ENCODE measurements at places on chromosomes 7 and 10.

DNA sequence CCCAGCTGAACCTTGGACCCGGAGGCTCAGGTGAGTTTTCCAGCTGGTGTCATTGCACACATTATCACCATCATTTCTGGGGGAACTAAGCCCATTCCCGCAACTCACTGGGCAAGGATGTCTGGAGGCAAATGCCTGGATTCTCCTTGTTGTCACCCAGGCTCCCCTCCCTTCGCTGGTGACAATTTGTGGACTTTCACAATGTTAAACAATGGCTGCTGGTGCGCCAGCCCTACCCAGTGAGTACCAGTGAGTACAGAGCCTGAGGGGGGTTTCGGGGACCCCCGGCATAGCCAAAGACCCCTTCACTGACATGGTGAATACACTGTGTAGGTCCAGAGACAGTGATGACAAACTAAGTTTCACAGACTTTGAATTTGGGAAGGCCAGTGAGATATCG is 189.2 kb downstream of the ADARB2 start:
- no peak for DNase-seq

DNA sequence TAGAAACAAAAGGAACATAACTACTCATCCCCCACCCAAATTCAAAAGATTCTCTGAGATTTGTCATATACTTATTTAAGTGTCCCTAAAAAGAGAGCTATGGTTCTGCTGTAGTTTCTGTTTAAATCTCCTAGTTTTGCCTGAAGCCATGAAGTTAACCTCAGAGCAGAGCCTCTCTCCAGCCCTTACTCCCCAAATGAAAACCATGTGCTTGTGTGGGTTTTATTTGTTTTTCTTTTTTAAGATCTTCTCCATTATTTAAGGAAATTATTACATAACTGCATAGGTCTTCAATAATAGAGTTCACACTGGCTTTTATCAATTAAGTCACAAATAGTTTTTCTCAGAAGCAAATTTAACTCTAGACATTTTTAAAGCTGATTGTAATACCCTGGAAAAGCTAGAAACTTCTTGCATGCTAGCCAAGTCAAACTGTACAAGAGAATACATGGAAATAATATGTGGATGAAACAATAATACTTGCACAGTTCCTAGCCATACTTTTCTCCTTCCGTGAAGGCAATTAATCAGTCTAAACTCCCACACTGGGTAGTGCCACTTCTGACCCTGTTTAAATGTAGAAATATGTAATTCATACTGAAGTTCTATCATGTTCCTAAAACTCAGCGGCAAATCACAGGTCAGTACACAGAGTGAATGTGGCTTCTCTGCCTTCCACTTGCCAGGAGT is 579.7 kb downstream of the SUGCT start:
- DNase-seq, result no peak

- peak; percentile 75 for DNase-seq
Observed at GRCh38 chr7:128135515-128136214, 104.4 kb upstream of the LRRC4 start.

GRCh38 chr7:67918158-67918557 is 921.5 kb downstream of the TYW1 start:
- no peak for DNase-seq

DNA sequence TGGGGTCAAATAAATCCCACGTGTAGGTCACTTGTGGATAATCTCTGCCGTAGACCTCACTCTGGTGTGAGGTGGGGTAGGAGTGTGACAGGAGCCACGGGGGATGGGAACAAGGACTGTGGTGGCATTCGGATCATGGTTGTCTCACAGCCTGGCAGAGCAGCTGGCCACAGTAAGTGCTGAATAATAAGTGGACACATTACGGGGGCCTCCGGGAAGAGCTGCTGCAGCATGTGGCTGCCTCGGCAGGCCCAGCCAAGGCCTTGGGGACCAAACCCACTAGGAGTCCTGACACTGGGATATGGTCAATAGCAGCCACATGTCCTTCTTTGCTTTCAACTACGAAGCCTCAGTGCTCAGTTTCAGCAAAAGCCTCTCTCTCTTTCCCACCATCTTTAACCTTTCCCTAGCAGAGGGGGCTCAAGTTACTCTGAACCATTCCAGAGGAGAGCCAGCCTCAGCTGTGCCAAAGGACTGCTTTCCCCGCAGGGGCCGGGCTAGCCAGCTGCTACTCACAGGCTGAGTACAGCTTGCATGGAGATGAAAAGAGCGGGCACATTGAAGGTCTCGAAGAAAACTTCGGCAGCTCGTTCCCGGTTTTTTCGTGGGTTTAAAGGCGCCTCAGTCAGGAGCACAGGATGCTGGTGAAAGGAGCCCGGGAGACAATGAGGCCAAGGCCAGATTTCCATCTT is 17.3 kb downstream of the ACTR1A start:
- DNase-seq, result no peak

DNA sequence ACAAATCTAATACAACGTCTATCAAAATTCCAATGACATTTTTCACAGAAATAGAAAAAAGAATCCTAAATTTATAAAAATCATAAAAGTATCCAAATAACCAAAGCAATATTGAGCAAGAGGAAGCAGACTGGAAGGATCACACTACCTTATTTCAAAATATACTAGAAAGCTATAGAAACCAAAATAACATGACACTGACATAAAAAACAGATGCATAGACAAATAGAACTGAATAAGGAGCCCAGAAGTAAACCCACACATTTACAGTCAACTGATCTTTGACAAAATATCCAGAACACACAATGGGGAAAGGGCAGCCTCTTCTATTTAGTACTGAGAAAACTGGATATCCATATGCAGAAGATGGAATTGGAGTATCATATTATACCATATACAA is 217.5 kb downstream of the MACC1 start:
- DNase-seq, result no peak

DNA sequence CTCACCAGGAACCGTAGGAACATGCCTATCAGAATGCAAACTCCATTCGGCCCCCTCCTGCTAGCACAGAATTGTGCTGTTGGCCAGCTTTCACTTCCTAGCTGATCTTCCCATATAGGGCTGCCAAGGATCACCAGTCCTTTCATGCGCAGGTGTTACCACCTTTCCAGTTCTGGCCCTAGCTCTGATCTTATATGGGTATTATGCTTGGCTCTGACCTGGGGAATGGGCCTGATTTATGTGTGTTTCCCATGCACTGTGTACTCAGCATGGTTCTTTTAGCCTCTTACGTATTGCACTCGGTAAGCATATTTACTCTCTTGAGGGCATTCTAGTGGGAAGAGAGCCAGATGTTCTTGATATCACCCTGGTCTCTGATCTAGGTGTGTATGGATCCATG is 11.1 kb downstream of the SLC35G1 start:
- DNase-seq, result no peak

GRCh38 chr7:13476881-13477444 is 512.5 kb downstream of the ETV1 start:
- no peak for DNase-seq

DNA sequence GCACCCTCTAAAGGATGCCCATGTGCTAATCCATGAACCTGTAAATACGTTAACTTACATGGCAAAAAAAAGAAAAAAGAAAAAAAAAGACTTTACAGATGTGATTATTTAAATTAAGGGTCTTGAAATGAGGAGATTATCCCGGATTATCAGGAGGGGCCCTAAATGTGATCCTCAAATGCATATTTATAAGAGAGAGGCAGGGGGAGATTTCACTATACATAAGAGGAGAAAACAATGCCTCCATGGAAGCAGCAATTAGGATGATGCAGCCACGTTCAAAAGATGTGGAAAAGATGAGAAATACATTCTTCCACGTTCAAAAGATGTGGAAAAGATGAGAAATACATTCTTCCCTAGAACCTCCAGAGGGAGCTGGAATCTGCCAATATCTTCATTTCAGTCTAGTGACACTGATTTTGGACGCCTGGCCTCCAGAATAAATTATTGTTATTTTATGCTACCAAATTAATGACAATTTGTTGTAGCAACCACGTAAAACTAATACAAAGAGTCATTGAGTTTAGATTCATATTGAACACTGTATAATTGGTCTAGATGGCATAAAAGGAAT is 328.4 kb upstream of the GNAI1 start:
- no peak for DNase-seq

GRCh38 chr7:75054744-75055143 is 18.9 kb downstream of the RCC1L start:
- no peak for DNase-seq

DNA sequence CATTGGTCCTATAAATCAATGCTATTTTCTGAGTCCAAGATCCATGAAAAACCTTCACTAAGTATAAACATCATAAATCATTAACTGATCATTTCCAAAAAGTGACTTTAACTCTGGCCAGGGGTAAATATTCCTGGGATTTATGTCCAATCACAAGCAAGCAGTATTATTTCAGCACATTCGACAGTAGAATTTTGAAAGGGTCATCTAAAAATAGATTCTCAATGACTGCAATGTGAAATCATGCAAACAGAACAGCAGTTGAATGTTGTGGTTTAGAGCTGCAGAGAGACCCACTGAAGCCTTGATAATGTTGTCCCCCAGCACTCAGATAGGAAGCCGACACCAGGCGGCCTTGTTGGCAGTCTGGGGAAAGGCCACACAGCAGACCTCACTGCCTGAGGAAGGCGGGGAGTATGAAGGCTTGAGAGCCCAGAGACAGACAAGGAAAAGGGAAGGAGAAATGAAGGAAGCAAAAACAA is 38.1 kb downstream of the FAM107B start:
- DNase-seq, result no peak

DNA sequence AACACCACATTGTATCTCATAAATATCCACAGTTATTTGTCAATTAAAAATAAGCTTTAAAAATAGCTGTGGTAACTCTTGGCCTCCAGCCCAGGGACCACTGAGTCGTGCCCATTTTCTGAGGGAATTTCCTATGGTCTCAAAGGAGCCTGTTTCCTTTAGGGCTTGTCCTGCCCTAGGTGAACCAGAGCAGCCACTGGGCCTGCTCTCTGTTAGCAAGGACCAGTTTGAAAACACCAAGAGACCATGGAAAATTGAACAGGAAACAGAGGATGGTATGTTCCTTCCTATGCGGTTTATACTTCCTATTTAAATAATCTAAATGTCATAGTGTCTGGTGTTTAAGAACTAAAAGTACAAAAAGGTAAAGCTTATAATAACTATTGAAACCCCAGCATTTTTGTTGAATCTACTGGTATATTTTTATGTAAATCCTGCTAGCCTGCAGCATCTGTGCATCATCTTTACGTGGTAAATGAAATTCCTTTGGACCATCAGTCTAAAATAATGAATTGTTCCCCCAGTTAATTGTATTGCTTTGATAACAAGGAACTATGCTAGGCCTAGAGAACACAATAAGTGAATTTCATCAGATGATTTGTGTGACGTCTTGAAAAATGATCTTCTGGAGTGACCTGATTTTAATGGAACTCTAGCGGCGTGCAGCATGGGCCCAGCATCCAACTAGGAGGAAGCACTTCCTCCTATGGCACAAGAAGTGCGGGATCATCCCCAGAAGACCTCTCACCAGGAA is 333.7 kb downstream of the GFRA1 start:
- DNase-seq, result no peak

DNA sequence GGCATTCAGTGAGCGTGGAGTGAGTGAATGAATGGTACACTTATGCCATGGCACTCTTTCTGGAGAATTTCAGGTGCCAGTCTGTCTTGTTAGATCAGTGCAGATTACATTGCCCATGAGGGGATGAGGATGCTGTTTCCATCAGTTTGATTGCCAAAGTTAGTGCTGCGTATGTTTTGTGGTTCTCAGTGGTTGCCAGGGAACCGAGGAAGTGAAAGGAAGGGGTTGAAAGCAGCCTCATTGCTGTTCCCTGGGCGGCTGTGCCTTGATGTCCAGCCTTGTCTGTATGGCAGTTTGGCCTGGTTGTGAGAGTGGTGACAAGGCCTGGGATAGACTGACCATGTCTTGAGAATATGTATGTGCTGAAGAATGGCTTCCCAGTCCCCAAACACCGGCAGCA is 30.2 kb downstream of the WBP1L start:
- peak; percentile 7 for DNase-seq

GRCh38 chr7:138665669-138666140 is 35.5 kb downstream of the SVOPL start:
- no peak for DNase-seq

DNA sequence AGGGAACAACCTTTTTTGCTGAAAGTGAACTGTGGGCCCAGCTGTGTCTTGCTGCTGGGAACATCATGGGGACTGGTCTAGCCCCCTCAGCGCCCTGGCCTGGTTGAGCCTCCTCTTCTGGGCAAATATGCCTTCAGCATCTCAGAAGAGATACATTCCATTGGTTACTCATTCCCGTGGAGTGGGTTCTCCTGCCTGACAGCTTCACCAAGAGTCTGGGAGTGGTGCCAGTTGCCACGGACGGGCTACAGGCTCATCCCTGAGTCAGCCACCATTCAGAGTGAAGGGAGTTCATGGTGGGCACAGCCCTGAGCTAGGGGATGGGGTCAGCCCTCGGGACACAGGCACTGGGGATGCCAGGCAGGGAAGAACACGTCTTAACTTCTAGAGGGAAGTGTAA is 81.9 kb downstream of the RAMP3 start:
- no peak for DNase-seq

- no peak for DNase-seq
Observed at GRCh38 chr7:132028144-132028920, 471.9 kb upstream of the PODXL start.

- DNase-seq, result no peak
Observed at GRCh38 chr7:39666562-39666961, 43.2 kb downstream of the RALA start.

- DNase-seq, result no peak
Observed at GRCh38 chr10:19888061-19888660, 71.9 kb downstream of the PLXDC2 start.

GRCh38 chr10:8300925-8301324 is 246.4 kb downstream of the GATA3 start:
- no peak for DNase-seq

- DNase-seq, result no peak
Observed at GRCh38 chr10:1573334-1573969, 163.9 kb downstream of the ADARB2 start.

- no peak for DNase-seq
Observed at GRCh38 chr10:75546004-75546403, 114.6 kb downstream of the LRMDA start.

- no peak for DNase-seq
Observed at GRCh38 chr7:12757443-12757842, 70.0 kb downstream of the ARL4A start.

DNA sequence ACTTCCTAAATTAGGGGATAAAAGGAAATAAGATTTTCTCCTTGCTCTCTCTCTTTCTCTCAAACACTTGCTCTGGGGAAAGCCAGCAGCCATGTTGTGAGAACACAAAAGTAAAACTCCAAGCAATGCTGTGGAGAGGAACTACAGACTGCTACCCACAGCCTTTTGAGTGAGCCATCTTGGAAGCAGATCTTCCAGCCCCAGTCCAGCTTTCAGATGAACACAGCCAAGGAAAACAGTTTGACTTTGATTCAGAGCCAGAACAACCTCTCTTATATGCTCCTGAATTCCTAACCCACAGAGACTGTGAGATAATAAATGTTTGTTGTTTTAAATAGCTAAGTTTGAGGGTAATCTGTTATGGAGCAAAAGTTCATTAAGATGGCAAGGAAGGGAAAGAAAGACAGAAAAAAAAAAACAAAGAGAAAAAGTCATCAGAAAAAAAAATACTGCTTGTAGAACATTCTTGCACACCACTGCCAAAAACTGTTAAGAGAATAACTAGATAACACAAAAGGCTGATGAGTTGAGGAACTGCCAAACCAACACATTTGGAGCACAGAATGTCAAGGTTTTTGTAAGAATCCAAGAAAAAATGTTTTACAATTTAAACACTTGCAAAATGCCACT is 20.9 kb upstream of the PRKAR2B start:
- no peak for DNase-seq
